Forelimb muscle (tissue), 1 donor: ENCODE measurements at places on chromosomes 3 and 15. TPM values are rescaled to one million over a fixed set of nuclear protein-coding genes. Genes with fewer than 3 reads are reported as not detected.

The ARIH1 gene
- 131 TPM for polyA plus RNA-seq

The PTX3 gene
- polyA plus RNA-seq, result 5.0 TPM

The PPARG gene
- 2.8 TPM for polyA plus RNA-seq

The SIN3A gene
- 28.2 TPM for polyA plus RNA-seq

The TP63 gene
- 11.6 TPM for polyA plus RNA-seq

The IL17RD gene
- polyA plus RNA-seq, result 22.1 TPM

The ZKSCAN7 gene
- 6.7 TPM for polyA plus RNA-seq

The WDR93 gene
- polyA plus RNA-seq, result 0.18 TPM

The MNS1 gene
- 5.4 TPM for polyA plus RNA-seq

The CHRNA3 gene
- 0.29 TPM for polyA plus RNA-seq

The NME9 gene
- 0.90 TPM for polyA plus RNA-seq

The NMB gene
- polyA plus RNA-seq, result 1.5 TPM

The COL7A1 gene
- polyA plus RNA-seq, result 6.4 TPM

The DNAJA4 gene
- 92.8 TPM for polyA plus RNA-seq

The DZIP1L gene
- 6.9 TPM for polyA plus RNA-seq

The SYNPR gene
- not detected for polyA plus RNA-seq

The PP2D1 gene
- 0.39 TPM for polyA plus RNA-seq

The DMXL2 gene
- 21.3 TPM for polyA plus RNA-seq

The SCG3 gene
- polyA plus RNA-seq, result 0.09 TPM

The CPLX3 gene
- not detected for polyA plus RNA-seq

The SI gene
- not detected for polyA plus RNA-seq
